ENCODE measurements at places on chromosomes 1 and 21.

- no peak for DNase-seq
Observed at GRCh38 chr1:67673468-67674201, 11.4 kb upstream of the GADD45A start.

- DNase-seq: no peak
Observed at GRCh38 chr1:110048923-110049601, 14.6 kb downstream of the STRIP1 start.

DNA sequence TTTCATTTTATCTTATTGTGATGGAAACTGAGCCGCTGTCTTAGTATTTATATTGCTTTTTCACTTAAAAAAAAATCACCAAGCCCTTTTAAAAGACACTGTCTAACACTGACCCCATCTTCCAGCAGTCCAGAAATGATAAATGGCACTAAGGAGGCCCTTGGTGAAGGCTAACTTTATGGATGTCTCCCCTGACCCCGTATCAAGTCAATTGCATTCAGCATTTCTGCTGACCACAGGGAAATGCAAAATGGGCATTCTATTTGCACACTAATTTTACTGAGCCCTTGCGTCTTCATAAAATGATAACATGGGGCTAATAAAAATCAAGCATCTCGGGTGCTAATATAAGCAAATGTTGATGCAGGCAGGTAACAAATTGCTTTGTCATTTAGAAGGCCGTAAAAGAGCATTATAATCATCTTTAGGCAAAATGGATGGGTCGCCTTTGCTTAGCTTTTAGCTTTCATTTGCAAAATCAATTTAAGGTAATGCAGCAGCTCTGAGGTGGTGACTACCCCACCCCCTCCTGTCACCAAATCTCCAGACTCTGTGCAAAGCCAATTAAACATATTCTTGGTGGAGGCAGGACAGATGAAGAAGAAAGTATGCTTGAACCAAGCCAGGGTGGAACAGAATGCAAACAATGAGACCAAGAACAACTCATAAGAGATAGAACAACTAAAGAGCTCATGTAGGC lies 110.8 kb downstream of the BEND5 start:
- no peak for DNase-seq

- no peak for DNase-seq
Observed at GRCh38 chr1:46077644-46078043, 54.8 kb downstream of the PIK3R3 start.

- DNase-seq: no peak
Observed at GRCh38 chr1:162566870-162567269, 5.3 kb downstream of the UAP1 start.

GRCh38 chr1:1876335-1876930 lies 14.5 kb downstream of the GNB1 start:
- no peak for DNase-seq

- DNase-seq: no peak
Observed at GRCh38 chr1:18668046-18668445, 37.4 kb downstream of the PAX7 start.

DNA sequence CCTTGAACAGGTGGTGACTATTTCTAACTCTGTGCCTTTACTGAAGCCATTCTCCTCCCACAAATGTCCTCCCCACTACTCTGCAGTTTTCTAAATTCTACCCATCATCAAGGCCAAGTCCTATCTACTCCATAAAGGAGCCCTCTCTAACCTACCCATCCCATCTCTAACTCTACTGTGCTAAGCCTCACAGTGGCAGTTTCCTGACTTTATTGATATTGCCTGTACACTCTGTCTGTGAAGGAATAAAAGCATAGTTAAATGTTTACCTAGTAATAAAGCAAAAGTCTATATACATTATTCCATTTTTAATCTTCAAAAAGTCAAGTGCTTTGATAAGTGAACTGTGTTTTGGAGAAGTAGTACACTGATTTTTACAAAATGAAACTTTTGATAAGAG lies 178.4 kb upstream of the HMCN1 start:
- no peak for DNase-seq
